Non-pigmented ciliary epithelial cell (primary cell): ENCODE measurements at places on chromosomes 4 and X.

DNA sequence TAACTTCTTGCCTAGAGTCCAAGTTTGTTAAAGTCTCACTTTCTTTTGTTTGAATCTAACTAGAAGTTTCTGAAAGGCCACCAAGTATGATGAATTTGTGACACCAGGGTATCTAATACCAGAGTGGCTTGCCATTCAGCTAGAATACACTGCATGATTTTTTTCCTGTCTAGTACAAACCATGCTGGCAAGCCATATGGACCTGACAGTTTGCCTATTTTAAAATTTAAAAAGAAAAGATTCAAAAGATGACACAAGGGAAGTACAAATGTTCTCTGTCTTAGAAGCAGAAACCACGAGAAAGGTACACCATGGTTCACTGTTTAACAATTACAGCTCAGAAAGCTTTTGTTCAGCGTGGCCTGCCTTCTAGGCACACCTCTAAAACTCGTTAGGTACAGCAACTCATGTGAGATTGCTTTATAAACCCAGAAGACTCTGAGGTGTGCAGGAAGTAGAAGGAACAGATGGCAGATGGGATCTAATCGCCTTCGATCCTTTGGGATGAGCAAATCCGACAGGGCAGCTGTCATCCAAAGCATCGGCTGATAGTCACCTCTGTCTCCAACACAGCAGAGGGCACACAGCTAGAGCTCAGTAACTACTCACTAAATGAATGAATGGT, 35.4 kb upstream of the CENPU start:
- DNase-seq, result no peak

DNA sequence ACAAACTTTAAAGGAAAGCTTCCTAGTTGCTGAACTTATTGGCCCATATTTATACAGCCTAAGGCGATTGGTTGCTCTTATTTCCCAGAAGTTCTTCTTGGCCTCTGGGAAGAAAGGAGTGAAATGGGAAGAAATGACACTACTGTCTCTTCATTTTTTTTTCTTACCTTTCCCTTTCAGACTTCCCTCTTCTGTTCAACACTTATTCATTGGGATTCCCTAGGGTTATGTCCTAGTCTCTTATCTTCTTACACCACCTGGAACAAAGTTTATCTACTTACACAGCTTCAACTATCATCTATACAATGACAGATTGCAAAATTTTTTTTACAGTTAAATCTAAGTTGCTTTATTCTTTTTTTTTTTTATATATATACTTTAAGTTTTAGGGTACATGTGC, 68.0 kb downstream of the SNX12 start:
- DNase-seq, result no peak

- DNase-seq, result no peak
Observed at GRCh38 chrX:152638443-152638904, 779 bp downstream of the GABRQ start.

- no peak for DNase-seq
Observed at GRCh38 chr4:64497491-64497890, 88.2 kb upstream of the TECRL start.

GRCh38 chrX:17395154-17395553, 20.2 kb downstream of the NHS start:
- DNase-seq, result no peak

DNA sequence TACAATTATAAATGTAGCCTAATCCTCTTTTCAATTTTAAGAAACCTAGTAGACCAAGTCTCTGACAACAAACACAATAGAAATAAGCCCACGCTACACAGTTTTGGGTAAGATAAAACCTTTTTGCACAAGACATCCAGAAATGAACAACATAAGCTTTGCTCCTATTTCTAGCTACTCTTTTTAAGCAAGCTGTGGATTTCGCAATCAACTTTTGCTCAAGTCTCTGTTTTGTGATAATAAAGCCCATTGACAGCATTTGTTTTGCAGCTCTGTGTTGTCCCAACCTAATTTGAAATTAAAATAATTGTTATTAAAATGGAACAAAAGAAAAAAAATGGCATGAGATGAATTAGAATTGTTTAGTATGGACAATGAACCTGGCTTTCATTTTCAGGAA, 287.9 kb upstream of the PUDP start:
- DNase-seq, result no peak

- DNase-seq, result no peak
Observed at GRCh38 chrX:111520506-111520905, 9.1 kb downstream of the SERTM2 start.
